Stimulated activated CD4-positive, alpha-beta T cell treated with anti-CD3 and anti-CD28 coated beads, Interleukin-15, amount 100 ng/mL, for 48 hours (primary cell): ENCODE measurements at places on chromosomes 7 and 10.

DNA sequence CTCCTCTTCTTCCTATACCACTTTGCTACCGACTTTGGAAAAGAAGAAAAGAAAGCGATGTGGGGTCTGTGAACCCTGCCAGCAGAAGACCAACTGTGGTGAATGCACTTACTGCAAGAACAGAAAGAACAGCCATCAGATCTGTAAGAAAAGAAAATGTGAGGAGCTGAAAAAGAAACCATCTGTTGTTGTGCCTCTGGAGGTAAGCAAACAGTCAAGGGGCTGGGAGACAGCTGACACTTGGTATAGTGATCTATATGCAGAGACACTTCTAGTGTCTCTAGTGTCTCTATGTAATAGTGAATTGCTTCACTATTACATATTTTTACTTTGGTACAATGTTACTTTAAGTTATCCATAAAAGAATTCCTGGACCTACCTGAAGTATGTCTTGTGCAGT is 13.9 kb downstream of the TET1 start:
- DNase-seq: no peak

DNA sequence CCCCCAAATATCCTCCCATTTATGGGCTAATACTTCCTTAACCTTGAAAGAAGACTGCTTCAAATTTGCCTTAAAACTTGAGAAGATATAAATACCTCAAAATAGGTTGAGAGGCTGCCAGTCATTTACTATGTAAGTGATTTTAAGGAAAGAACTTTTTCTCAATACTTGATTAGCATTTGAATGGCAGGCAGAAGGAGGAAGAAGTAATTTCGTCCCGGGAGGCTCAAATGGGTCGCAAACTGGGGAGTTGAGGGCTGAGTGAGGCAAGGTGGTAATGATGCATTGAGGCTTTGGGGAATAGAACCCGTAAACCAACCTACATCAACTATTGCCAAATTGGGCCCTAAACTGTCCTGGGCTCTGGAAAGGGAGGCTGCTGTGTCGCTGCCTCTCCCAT is 11.1 kb downstream of the CAMK1D start:
- DNase-seq: no peak

- DNase-seq: no peak
These were observed 97.2 kb upstream of the DKK1 start for GRCh38 chr10:52216852-52217251.

- no peak for DNase-seq
These were observed 853.5 kb downstream of the KCNMA1 start for GRCh38 chr10:76784076-76784475.

GRCh38 chr7:137987968-137988367 is 13.9 kb downstream of the CREB3L2 start:
- no peak for DNase-seq

GRCh38 chr10:91613411-91614187 is 19.3 kb downstream of the PPP1R3C start:
- no peak for DNase-seq

- DNase-seq: no peak
These were observed 135.7 kb downstream of the DYNC2I1 start for GRCh38 chr7:158991824-158992621.

DNA sequence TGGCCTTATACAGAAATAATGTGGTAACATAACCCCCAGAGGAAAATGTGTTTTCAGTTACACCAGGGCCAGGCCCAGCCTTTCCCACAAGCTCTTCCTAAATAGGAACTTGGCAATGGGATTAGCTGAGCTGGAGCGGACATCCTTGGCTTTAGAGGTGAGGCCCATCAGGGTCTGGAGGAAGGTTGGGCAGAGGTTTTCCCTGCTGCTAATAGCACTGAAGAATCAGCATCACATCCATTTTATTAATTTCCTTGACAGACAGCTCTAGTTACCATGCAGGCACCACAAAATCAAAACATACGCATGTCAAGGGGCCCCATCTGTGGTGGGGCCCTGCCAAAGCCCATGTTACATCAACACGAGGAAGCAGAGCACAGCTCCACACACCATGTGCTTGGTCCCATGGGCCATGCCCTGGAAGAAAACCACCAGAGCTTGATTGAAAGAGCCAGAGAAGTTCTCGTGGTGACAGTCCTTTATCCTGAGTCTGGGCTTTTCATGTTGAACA is 566.6 kb downstream of the KCNMA1 start:
- no peak for DNase-seq

DNA sequence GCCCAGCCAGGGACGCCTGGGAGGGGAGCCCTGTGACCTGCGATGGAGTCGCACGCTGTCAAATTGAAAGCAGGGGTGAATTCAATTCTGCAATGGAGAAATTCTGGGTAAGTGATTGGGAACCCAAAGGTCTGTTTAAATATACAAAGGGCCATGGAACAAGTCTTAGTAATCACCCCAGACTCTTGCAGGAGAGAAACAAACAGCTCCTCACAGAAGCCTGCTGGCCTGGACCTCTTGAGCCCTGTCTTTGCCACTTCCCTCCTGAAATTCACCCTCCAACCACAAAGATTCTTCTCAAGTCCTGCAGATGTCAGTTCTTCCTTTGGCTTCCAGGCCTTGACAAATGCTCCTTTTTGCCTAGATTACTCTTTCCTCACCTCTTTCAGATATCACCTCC is 97.3 kb downstream of the GLI3 start:
- no peak for DNase-seq

GRCh38 chr7:100949933-100950443 is 654 bp downstream of the MUC3A start:
- no peak for DNase-seq
